ENCODE measurements at places on chromosomes 2 and 18. TPM values are rescaled to one million over a fixed set of nuclear protein-coding genes. Genes with fewer than 3 reads are reported as not detected.

Gene DPYSL5
- total RNA-seq = not detected

Gene SERPINB13
- total RNA-seq = not detected

Gene ESPNL
- total RNA-seq = 1.4 TPM

Gene PPIL3
- 35.1 TPM for total RNA-seq
